ENCODE measurements at places on chromosomes 11 and 22.

DNA sequence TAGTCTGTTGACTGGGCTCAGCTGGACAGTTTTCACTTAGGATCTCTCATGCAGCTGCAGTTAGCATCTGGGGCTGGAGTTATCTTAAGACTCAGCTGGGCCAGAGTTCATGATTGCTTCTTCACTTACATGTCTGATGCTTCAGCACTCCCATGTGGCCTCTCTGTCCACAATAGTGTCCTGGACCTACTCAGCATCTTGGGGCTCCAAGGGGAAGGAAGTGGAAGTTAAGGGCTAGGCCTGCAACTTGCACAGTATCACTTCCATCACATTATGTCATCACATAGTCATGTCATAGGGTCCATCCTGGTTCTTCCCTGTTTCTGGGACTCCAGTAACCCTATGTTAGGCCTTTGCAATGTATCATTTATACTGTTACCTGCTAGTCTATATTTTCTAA, 115.9 kb downstream of the C11orf65 start:
- DNase-seq, result no peak

GRCh38 chr22:21443057-21443734, 24.0 kb upstream of the TMEM191C start:
- DNase-seq, result no peak

DNA sequence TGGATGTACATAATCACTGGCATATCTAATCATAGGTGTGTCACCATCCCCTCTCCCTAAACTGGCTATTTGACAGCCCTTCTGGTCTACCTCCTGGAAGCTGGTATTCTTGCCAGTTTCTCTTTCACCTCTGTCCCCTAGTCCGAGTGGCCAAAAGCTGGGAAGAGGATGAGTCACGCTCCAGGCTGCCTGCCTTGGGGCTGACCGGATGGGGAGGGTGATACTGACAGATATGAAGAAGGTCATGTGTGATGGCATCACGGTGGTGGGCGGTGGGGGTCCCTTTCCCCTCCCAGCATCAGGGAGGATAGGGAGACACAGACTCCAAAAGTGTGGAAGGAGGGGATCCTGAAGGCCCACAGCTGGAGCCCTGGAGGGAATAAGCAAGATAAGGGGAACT, 4.8 kb downstream of the OAF start:
- peak; percentile 76 for DNase-seq

GRCh38 chr22:49535126-49535525, 292.5 kb downstream of the BRD1 start:
- DNase-seq, result no peak

- peak; percentile 92 for DNase-seq
Measured at GRCh38 chr11:44621140-44621681, 55.7 kb downstream of the CD82 start.

DNA sequence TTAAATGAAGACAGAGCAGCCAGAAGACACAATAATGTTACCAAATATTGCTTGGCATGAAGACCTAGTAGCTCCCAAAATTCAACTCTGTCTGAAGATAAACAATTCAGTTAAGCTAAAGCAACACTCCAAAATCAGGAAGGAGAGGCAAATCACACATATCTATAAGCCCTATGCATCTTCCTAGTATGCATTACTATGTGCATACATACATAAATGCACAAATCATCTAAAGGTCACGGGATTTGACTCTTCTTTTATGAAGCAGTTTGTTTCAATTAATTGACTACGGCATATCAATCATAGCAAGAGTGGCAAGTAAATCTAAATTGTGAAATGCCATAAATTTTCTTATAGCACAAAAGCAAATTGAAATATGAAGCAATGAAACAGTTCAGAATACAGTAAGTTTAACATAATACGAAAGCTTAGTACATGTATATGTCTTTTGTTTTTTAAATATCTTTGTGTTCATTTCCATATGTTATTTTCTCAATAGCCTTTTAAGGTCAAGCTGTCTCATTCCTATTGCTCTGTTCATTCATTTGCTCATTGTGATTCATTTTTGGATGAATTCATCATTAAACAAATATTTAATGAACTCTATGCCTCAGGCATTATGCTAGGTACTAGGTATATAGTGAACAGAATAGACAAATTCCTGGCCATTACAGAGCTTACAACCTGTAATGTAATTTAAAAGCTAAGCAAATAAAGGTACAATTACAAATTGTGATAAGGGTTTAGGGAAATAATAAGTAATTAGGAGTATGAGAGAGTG, 540.5 kb downstream of the DLG2 start:
- DNase-seq, result no peak

DNA sequence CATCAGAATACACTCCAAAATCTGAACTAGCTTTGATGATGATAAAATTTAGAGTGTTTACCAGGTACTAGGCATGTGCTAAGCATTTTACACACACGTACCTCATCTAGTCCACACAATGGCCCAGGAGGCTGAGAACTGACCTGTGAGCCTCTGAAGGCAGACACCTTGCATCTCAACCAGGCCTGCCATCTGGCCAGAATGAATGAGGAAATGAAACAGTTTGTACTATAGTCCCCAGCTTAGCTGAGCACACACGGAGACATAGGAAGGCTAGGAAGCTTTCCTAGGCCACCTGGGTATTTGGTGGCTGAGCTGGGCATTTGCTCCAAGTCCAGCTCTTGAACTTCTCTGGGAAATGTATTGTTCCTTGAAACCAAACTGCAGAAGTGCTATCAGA, 6.9 kb upstream of the SHANK3 start:
- no peak for DNase-seq

All from AG20443 (cell line).